ENCODE measurements at places on chromosomes 5 and 9.

DNA sequence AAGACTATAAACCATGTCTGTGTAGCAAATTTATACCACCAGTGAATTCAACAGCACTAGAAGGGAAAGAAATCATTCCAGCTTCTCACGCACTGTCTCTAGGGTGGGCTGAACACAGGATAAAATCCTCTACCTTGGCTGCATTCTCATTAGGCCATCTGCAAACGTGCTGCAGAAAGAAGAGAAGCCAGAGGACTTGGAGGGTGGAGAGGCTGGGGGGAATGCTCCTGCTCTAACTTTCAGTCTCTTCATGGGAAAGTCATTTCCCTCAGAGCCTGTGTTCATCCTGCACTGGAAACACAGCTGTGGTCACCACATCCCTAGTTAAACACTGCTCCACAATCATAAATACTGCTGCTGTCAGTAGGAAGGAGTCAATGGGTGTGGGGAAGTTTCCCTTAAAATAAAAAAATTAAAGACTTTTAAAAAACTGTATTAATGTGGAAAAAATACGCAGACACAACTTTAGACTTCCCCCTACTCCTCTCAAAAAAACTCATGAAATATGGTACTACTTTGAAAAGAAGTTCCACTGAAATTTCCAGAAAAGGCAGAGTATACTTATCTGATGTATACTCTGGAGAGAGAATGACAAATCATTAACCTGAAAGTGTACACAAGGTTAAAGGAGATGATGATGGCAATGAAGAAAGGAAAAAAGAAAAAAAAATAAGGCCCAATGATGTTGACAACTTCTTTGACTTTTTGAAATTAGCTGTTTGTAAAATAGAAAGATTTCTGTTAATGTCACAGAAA lies 46.8 kb downstream of the LHFPL2 start:
- no peak for DNase-seq

- DNase-seq, result no peak
These were observed 203.7 kb downstream of the SEMA6A start for GRCh38 chr5:116370886-116371285.

GRCh38 chr5:74040811-74041491 lies 415.0 kb downstream of the ARHGEF28 start:
- no peak for DNase-seq

DNA sequence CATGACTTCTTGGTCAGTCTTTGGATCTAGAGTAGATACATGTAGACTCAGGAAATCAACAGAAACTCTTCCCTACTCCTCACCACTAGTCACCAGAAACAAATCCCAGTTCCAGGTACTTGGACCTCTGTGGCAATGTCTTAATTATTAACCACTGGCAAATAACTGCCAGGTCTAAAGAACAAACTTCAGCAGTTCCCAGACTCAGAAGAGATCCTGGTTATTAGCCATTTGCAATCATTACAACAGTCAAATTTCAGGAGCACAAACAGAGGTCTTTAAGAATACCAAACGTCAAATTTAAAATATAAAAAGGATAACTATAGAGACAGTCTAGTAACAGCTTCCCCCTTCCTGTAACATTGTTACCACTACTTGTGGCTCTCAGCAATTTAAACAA lies 10.2 kb downstream of the DIAPH1 start:
- DNase-seq, result peak; percentile 59

DNA sequence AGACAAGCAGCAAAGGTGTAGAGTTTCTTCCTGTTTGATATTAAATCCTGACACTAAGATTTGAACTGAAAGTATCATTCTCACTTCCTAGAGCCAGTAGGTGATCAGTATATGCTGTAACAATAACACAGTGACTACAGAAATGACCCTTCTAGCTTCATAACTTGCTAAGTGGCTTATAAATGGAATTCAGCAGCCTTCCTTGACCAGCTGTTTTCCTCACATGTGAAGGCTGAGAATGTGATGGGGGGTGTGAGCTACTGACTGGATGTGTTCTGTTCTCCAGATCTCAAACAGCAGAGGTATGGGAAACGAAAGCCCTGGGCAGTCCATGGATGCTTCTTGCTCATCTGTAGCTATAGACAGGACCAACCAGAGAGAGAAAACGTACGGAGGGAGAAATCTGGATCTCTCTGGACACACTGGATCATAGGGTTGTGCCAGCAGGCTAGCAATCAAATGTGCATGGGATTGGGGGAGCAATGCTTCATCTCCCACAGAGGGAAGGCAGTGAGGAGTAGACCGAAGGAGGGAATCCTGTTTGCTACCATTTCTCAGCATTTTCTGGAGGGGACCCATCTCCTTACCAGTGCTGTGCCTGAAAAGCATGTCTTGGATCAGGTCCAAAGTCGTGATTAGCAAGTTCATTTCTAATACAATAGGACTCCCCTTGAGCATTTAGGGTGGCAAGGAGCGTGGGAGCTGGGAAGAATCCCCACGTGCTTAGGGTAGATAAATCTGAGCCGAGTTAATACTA lies 39.4 kb downstream of the TNFAIP8 start:
- no peak for DNase-seq

GRCh38 chr9:15513335-15513734 lies 2.6 kb upstream of the PSIP1 start:
- DNase-seq, result peak; percentile 29

GRCh38 chr9:109941771-109942170 lies 161.8 kb downstream of the PALM2AKAP2 start:
- no peak for DNase-seq

- DNase-seq, result no peak
These were observed 145.6 kb downstream of the LURAP1L start for GRCh38 chr9:12920437-12920836.

DNA sequence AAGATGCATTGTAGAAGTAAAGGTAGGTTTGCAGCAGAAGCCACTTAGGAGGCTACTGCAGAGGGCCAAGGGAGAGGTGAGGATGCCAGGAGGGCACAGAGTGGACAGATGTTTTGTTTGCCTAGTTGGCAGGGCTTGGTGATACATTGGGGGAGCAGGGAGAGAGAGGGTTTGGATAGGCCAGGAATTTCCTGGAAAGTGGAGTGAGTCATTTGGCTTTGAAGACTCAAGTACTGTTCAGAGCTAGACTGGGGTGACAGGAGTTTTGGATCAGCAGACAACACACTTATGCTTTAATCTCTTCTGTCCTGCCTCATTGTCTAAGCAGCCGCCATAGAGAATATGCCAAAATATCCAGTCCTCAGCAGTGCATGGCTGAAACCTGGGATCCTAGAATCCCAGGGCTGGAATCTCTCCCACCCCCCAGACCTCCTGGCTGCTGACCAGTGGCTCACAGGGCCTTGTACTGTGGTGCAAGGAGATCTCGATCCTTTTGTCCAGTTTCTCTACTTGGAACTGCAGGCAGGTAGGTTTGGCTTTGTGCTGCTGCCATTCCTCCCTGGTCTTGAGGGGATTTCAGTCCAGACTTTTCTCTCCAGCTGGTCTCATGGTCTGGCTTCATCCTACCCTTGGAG lies 11.0 kb downstream of the TMEM268 start:
- DNase-seq, result no peak

- DNase-seq, result peak; percentile 63
These were observed 4.4 kb downstream of the SNX24 start for GRCh38 chr5:122849771-122850170.

DNA sequence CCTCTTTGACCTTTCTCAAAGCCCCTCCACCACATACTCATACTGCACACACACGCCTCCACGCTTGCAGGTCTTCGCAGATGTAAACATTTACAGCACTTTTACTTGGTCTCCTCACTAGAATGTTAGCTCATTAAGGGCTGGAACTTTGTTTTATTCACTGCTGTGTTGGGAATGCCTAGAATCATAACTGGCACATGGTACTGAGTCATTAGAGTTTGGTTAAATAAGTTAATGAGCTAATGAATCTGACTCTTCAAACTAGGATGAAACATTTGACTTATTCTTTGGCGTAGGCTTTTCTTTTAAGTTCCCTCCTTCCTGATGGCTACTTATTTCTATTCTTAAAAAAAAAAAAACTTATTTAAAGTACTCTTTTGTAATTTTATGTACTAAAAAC lies 28.9 kb downstream of the MAN2A1 start:
- no peak for DNase-seq

- no peak for DNase-seq
These were observed 12.4 kb downstream of the PTGS1 start for GRCh38 chr9:122382901-122383850.

DNA sequence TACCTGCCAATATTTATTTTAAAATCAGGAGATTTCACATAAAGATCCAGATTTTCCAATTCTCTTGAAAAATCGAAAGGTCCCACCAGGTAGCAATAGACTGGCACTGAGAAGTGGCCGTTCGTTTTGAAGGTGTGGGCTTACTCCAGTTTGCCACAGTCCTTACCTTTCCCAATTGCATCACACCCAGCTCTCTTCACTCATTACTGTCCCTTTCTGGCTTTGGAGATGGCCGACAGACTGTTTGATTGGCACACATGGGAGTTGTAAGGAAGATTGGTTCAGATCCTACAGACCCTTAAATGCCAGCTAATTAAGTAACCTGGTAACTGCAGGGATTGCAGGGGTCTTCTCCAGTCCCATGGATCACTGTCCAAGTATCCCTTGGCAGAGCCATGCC lies 68.7 kb upstream of the LARP1 start:
- no peak for DNase-seq

- DNase-seq, result no peak
These were observed 112.8 kb downstream of the MARCHF11 start for GRCh38 chr5:16066810-16067209.

- DNase-seq, result no peak
These were observed 181.1 kb upstream of the ISL1 start for GRCh38 chr5:51202161-51202560.

DNA sequence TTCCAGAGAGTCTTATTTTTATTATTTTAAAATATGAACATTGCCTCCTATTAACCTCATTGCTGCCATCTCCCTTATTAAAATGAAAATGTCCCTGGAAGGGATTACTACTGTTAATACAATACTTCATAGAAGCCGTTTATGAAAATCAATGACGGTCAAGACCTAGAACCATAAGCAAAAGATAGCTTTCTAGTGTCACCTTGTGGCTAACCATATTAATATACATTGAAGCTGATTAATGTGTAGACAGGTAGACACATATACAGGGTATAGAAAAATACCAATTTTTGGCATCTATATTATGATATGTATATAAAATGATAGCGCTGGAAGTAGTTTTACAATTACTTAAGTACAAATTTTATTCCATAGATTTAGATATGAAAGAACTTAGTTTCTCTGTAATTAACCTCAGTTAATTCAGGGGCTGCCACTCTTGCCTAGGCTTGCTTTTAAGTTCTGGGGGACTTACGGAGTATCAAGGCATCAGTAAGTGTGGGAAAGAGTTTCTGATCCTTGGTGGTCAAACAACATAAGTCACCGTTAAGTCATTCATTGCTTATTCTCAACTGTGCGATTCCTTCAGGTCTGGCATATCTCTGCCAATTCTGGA lies 2.5 kb upstream of the YTHDC2 start:
- DNase-seq, result no peak

GRCh38 chr9:84501587-84501986 lies 161.0 kb upstream of the SLC28A3 start:
- no peak for DNase-seq

- DNase-seq, result no peak
These were observed 22.6 kb downstream of the PIP5K1B start for GRCh38 chr9:68727636-68728035.

DNA sequence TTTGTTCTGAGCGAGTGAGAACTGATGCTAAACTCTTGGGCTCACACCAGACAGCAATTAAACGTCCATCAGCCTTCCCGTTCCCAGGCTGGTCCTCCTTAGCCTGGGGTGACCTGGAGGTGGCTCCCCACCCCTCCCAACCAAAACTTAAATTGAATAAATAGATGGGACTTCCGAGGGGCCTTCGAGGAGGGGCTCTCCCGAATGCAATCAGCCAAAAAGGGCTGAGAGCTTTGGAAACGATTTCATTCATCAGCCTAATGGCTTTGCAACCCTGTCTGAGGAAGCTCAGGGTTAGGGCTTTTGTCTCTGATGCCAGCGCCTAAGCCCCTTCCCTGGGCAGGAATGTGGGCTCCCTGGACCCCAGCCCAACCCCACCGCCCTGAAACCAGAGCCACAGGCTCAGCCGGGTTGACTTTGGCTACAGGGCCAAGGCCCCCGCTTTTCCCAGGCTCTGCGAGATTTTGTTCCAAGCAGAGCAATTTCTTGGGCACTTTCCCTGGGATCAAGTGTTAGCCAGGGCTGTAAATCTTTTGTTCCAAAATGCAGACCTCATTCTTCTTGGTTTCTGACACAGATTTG lies 29.2 kb downstream of the LHX3 start:
- no peak for DNase-seq

DNA sequence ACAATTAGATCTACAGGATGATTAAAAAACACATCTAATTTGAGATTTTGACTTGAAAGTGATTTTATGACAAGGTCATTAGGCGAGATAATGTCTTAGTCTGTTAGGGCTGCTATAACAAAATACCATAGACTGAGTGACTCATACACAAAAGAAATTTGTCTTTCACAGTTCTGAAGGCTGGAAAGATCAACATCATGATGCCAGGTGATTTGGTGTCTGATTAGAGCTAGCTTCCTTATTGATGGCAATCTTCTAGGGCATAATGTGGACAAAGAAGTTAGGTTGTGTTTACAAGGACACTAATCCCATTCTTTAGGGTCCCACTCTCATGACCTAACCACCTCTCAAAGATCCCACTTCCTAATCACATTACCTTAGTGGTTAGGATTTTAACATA lies 256.7 kb downstream of the TUSC1 start:
- DNase-seq, result no peak

- DNase-seq, result no peak
These were observed 67.1 kb upstream of the GOLPH3 start for GRCh38 chr5:32241034-32241783.

DNA sequence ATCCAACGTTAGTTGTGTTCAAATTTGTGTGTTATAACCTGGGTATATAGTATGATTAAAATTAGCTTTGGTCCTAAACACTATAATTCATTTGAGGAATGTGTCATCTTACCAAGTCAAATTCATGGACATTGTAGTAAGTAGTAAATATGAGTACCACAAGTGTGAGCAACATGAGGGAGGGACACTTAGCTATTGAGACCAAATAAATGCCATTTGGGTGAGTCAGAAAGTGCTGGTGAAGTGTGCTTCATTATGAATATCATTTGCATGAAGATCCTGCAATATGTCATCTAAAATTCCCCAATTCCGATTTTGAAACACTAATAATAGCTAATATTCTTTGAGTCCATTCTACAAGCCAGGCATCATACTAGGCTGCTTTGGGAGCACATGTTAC lies 336.7 kb upstream of the KIF2A start:
- DNase-seq, result no peak

GRCh38 chr5:134738963-134739661 lies 764 bp downstream of the CAMLG start:
- peak; percentile 58 for DNase-seq

GRCh38 chr9:7510199-7510598 lies 289.4 kb downstream of the DMAC1 start:
- no peak for DNase-seq

DNA sequence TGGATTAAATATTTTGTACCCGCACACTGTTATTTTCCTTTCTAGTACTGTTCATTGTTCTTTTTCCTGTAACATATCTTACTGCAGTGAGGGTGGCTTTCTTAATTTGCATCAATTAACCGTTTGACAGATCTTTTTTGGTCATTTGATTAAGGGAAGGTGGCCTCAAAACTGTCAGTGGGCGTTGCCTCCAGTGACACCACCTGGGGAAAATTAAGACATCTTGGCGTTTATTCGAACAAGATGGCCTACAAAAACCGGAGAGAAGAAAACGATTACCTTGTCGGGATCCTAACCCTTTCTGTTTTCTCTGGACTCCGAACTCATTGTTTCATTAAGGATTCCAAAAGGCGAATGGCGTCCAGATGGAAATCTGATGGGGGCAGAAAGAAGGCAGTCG lies 2.0 kb downstream of the BASP1 start:
- DNase-seq, result no peak

- DNase-seq, result no peak
These were observed 8.3 kb upstream of the COMMD10 start for GRCh38 chr5:116076496-116076895.
